ENCODE measurements at places on chromosomes 2 and 18.

- no peak for DNase-seq
Observed at GRCh38 chr2:46273225-46273863, 23.9 kb upstream of the EPAS1 start.

DNA sequence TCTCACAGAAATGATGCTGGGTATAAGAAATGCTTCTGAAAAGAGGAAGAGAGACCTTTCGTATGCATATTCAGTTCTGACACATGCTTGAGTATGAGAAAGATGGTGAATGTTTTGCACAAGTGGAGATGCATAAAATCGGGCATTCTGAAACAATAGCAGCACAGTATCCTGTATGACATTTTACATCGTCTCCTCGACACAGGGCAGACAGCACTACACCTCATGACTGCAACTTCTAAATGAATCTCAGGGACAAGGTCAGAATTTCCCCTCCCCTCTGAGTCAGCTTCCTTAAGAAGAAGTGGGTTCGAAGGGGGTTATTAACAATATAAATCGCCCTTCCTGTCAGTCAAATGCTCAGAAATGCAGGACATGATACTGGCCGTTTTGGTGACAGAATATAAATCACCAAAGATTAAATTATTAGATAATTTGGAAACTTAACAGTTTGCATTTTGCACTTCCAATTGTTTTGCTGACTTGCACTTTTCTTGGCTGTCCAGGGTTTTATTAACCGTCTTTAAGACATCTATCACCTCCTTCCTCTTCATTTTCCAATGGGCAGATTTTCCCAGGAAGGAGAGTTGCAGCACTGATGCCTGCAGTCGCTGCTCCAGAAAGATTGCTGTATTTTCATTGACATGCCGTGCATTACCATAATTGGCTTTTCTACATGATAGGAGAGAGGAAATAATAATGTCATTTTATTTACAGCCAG lies 57.2 kb downstream of the TSHZ1 start:
- DNase-seq = no peak

GRCh38 chr2:101231240-101231639 lies 21.4 kb upstream of the CNOT11 start:
- no peak for DNase-seq

DNA sequence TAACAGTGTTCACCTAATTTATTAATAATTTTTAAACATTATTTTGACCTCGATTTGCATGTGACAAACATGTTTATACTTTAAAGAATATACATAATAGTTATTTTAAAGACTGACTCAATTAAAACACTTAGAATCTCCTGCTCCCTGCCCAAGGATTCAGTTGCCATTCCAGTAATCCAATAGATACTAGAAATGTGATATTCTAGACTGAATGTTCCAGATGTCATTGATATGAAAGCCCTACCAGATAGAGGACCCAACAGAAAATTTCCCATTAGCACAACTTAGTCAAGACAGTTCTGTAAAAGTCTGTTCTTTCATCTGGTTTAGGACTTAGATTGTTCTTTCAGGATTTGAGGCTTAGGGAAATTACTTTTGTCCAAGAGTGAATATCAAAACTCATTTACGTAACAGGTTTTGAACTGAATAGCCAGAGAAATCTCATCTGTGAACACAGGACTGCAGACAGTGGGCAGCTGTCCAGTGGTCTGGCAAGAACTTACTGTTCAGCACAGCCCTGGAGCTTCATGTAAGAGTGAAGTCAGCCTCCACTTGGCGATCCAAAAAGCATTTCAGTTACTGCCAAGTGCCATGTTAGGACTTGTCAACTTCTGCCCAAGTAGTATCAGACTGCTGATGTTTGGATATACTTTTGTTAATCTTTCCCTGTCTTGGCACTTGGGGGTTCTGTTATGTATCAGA lies 77.5 kb downstream of the OSBPL6 start:
- DNase-seq = peak; percentile 83

DNA sequence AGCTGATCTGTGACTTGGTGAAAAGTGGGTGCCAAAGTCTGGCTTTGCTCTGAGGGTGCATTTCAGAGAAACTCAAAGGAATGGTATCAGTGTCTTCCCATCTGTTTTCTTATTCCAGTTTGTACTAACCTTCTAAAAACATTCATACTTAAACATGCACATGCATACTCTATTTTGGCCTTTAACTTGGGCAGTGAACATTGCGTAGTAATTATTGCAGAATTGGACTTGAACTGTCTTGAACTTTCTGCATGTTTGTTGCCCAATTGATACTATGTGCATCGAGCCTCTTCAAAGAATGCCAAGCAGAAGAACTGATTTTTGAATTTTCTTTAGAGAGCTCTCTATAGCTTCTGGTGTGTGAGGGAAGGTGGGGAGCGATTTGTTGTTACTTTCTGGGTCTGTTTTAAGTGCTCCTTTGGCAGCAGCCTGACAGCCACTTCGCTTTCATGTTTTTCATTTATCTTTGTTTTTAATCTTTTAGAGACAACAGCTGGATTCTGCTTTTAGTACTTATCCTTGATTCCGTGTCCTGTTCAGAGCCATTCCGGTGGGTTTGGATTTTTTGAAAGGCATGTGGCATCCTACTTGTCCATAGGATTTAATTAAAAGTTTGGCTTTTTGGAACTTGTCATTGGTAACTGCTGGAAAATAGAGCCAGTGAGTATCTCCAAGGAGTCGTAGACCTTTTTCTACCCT lies 159.2 kb downstream of the RAPGEF4 start:
- DNase-seq = no peak

GRCh38 chr2:109998-110397 lies 63.7 kb upstream of the FAM110C start:
- no peak for DNase-seq

DNA sequence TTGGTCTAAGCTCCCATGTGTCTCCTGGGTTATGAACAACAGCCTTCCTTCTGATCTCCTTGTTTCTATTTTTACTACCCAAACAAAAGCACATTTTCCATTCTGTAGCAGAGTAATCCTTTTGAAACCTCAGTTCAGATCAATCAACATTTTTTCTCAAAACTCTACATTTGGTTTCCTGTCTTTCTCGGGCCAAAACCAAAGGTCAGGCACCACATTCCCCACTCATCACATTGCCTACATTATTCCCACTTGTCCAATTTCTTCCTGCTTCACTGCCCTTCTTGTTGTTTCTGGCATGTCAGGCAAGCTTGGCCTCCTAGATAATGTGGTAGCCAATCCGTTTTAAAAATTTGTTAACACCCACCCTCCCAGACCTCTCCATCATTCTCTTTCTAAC lies 196.8 kb downstream of the PPP1R1C start:
- no peak for DNase-seq

DNA sequence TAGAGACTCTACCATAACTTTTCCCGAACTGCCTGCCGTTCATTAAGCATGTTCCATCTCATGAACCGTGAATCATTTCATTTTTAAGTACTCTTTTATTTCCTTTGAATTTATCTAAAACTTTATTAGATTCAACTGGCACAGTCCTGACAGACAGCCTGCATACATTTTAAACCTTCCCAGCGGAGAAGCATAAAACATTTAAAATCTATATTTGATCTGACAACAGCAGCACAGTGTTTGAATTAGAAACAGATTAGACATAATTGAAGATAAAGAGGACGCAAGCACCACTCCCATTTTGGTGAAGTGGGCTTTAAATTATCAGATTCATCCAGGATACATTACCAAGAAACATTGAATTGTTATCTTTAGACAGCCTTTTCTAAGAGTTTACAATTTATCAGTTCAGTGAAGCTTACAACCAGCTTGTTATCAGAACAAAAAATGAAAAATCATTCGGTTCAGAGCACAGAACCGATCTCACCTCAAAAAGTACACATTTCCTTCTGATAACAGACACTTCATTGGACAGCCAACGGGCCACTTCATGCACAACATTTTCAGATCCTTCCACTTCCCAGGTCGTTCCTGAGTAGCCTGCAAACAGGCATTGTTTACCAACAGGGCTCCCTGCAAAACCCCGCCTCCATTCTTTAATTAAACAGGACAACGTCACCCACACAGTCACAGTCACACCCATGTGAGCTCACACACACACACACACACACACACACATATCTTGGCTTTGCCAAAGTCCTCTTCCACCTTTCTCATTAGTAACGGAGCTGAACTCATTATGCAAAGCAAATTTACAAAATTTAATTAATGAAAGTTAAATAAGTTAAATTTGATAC lies 171.2 kb downstream of the SP3 start:
- DNase-seq = no peak

GRCh38 chr2:226045080-226045479 lies 645.6 kb downstream of the NYAP2 start:
- DNase-seq = no peak

DNA sequence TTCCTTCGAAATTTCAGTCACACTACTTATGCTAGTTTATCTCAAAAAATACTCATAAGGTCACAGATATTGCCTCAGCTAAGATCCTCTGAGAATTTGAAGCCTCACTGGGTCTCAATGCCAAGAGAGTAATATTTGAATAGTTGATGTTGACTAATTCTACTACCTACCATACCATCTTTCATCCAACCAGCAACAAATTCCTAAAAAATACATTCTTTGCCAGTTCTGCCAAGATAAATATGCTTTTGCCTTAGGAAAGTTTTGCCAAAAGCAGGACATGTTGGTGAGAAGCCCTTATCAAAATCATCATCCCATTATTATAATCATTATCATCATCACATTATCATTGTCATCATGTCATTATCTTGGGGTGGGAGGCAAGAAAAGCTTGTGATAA lies 544.6 kb upstream of the ZEB2 start:
- no peak for DNase-seq

DNA sequence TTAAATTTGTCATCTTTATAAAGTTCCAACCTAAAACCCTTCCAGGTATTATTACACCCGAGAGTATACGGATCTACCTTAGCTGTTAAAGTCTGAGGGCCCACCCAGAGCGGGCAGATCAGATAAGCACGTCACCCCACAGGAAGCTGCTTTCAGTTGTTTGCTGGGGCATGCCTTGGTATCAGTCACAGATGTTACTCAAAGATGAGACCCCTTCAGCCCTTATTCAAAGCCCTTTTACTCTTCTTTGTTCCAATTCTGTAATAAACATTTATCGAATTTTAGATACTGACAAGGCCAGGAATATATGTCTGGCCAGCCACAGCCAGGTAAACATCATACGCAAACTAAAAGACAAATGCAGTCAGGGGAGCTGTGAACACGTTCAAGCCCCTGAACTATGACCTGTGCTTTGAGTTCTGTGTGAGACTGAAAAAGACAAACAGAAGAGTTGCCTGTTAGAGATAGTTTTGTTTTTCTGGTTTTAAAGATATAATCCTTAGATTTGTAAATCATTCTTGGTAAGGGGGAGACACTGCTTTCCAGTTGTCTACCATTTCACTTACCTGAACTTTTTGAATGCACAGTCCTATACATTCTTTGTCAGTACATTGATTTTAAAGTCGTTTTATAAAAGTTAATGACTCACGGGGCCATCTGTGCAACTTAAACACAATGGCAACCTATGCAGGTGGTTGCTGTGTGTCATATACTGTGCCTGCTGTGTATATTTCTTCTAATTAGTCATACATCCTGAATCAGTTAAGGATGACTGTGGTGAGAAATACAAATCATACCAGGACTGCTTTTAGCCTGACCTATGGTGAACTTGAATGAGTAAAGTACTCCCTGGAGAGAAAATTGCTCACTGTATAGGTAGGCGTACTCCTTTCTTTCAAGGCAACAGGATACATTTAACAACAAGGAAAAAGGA lies 100.5 kb upstream of the ITPRID2 start:
- DNase-seq = no peak

- no peak for DNase-seq
Observed at GRCh38 chr2:20186078-20186854, 38.7 kb downstream of the SDC1 start.

- no peak for DNase-seq
Observed at GRCh38 chr2:46171996-46172546, 125.1 kb upstream of the EPAS1 start.

- DNase-seq = no peak
Observed at GRCh38 chr2:224426656-224427055, 24.7 kb upstream of the FAM124B start.

GRCh38 chr2:446963-447530 lies 159.2 kb upstream of the ALKAL2 start:
- DNase-seq = no peak

DNA sequence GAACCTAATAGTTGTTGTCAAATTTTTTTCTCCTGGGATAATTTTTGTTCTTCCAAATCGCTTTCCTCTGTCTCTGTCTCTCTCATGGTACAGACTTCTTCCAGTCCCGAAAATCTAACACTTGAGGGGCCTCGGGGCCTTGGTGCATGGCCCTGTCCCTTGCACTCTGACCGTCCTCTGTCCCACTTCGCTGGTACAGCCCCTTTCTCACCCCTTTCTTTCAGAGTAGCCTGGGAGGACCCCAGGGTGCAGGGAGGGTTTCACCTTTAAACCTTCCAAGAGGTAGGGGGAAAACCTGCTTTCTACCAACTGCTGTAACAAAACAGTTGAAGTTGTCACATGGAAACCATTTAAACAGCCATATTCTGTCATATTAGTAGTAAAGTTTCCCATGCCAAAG lies 22.2 kb upstream of the FAHD2A start:
- no peak for DNase-seq

DNA sequence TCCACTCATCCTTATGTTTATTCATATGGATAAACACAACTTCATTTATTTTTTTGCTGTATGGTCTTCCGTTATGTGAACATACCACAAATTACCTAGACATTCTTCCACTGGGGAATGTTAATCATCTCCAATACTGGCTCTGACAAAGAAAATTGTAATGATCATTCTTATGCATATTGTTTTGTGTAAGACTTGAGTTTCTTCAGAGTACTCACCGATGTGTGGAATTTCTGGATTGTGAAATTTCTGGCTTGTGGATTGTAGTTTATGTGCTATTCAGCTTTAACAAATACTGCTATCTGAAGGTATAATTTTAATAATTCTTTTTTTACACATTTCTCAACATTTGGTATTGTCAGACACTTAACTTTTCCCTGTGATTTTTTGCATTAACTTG lies 212.2 kb upstream of the THUMPD2 start:
- DNase-seq = no peak

- DNase-seq = no peak
Observed at GRCh38 chr2:140836826-140837225, 1294.0 kb downstream of the LRP1B start.

GRCh38 chr2:9222239-9222892 lies 15.8 kb downstream of the ASAP2 start:
- no peak for DNase-seq

GRCh38 chr2:128493880-128494279 lies 175.2 kb upstream of the HS6ST1 start:
- DNase-seq = no peak
